ENCODE measurements at places on chromosomes 5 and 9.

DNA sequence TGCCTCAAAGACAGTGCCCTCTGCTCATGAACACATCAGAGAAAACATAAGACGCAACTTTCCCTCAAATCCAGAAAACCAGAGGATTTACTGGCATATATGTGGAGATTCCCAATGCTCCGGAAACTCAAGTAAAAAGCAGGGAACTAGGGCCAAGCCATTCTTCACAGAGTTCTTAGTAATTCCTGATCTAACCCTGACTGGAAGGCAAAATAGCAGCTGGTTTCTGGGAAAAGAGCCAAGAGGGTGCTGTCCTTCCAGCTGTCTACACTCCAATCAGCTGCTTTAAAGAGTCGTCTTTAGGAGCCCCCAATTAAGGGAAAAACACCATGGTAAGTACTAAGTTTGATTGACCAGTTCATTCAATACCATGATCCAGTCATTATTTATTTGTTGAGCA, 49.6 kb downstream of the GNA14 start:
- DNase-seq, result no peak

DNA sequence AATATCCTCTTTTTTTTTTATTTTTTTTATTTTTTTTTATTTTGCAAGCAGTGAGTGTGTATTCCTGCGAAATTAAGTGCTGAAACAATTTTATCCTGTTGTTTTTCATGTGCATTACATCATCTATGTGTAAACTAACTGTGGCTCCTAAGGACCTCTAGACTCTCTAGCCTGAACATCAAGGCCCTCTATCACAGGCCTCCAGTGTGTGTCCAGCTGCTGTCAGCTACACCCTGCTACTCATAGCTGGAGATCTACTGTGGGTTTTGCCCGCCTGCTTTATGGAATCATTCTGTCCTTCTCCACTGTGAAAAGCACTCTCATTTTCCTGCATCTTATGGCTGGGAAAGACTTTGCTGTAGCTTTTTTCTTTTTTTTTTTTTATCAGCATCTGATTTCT, 157.8 kb downstream of the KCTD16 start:
- DNase-seq, result no peak

DNA sequence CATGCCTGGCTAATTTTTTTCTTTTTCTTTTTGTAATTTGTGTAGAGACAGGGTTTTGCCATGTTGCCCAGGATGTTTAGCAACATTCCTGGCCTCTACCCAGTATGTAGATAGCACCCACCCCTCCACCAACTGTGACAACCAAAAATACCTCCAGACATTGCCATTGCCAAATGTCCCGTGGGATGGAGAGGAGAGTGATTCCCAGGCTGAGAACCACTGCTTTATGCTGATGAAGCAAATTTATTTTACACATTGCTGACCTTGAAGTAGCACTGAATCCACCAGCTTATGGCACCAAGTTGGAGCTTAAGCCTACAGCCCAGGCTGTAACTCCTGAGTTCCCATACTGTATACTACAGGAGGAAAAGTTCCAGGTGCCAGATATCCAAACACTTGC, 58.5 kb downstream of the GGTA1 start:
- DNase-seq, result no peak

GRCh38 chr9:131012396-131012917, 3.5 kb downstream of the LAMC3 start:
- DNase-seq, result no peak

- DNase-seq, result no peak
Measured at GRCh38 chr9:89884356-89885083, 279.7 kb downstream of the GADD45G start.

DNA sequence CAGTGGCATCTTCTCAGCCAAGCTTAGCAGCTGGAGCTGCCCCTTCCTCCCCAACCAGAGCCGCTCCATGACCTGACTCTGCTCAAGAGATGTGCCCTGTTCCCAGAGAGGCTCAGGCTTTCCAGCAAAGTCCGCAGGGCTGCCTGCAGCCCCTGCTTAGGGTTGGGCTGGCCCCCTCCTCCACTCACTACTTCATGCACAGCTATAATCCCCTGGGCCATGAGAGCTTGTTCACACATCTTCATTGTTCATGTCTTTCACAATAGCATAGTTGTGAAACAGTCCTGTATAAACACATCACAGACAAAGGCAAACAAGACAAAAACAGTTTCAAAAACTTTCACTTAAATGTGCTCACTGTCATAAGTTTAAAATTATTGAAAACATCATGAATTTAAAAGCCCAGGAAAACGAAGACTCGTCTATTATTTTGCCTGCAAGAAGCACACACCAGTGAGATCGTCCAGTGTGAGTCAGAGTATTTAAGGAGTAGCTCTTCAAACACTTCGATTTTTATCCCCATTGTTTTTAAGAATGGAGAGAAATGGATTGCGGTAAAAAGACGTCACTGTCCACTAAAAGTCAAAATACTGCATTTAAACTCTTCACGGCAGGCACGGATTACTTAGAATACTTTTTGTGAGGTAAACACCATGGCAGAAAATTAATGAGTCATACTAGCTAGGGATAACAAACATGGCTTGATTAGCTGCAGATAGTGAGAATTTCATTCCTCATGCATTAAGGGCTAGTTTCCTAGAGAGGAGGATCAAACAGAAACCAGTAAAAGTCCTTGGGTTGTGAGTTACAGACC, 40.7 kb upstream of the S1PR3 start:
- no peak for DNase-seq

- no peak for DNase-seq
Measured at GRCh38 chr5:15564523-15564922, 64.5 kb downstream of the FBXL7 start.

DNA sequence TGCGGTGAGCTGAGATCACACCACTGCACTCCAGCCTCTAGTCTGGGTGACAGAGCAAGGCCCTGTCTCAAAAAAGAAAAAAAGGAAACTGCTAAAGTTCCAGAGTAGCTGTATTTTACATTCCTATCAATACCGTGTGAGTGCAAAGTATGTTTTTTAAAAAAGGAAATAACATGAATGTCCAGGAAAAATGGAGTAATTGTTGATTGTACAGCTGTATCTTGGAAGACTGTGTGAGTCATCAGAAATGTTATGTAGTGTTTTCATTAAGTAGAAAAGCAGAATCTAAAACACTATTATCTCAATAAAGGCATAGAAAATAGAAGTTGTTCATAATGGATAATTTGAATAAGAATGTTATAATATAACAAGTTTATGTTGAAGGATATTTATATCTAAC, 53.9 kb downstream of the ZCCHC7 start:
- DNase-seq, result no peak

- DNase-seq, result no peak
Measured at GRCh38 chr5:320524-321229, 837 bp upstream of the AHRR start.

Measured in iPS-NIHi11 (cell line).